ENCODE measurements at places on chromosomes 3 and 15. TPM values are rescaled to one million over a fixed set of nuclear protein-coding genes. Genes with fewer than 3 reads are reported as not detected.

Gene TTLL13
- total RNA-seq, result 0.19 TPM

Gene EIF2B5
- total RNA-seq, result 23.6 TPM

Gene GPR27
- total RNA-seq, result 1.9 TPM

Gene ARL14
- total RNA-seq, result 2.8 TPM

Gene SLC2A2
- 0.59 TPM for total RNA-seq

Gene TOPBP1
- total RNA-seq, result 6.1 TPM

Gene GOLGA6B
- not detected for total RNA-seq

Gene ERC2
- total RNA-seq, result 4.8 TPM

- H3K4me1 ChIP-seq, result no peaks in the 10 kb centered on the region
- H3K36me3 ChIP-seq, result no peaks in the 10 kb centered on the region
- no peak for DNase-seq
- no peak overlapping the region for H3K27ac ChIP-seq
Observed at GRCh38 chr3:128551451-128551850, 58.5 kb upstream of the GATA2 start.

- no peaks in the 10 kb centered on the region for H3K4me1 ChIP-seq
- no peak for DNase-seq
- no peak overlapping the region for H3K4me3 ChIP-seq
- H3K27ac ChIP-seq, result no peak overlapping the region
- no peaks in the 10 kb centered on the region for H3K27me3 ChIP-seq
Observed at GRCh38 chr15:34716111-34716510, 38.7 kb downstream of the GJD2 start.

GRCh38 chr3:126061301-126062032 lies 22.5 kb downstream of the SLC41A3 start:
- no peak overlapping the region for H3K27ac ChIP-seq
- H3K4me3 ChIP-seq, result no peak overlapping the region
- H3K36me3 ChIP-seq, result no peaks in the 10 kb centered on the region
- H3K4me1 ChIP-seq, result no peaks in the 10 kb centered on the region
- no peaks in the 10 kb centered on the region for H3K27me3 ChIP-seq

GRCh38 chr15:71974211-71974610 lies 143.7 kb downstream of the MYO9A start:
- no peaks in the 10 kb centered on the region for H3K36me3 ChIP-seq
- H3K27ac ChIP-seq, result no peak overlapping the region
- no peaks in the 10 kb centered on the region for H3K4me1 ChIP-seq
- DNase-seq, result no peak
- H3K4me3 ChIP-seq, result no peak overlapping the region

DNA sequence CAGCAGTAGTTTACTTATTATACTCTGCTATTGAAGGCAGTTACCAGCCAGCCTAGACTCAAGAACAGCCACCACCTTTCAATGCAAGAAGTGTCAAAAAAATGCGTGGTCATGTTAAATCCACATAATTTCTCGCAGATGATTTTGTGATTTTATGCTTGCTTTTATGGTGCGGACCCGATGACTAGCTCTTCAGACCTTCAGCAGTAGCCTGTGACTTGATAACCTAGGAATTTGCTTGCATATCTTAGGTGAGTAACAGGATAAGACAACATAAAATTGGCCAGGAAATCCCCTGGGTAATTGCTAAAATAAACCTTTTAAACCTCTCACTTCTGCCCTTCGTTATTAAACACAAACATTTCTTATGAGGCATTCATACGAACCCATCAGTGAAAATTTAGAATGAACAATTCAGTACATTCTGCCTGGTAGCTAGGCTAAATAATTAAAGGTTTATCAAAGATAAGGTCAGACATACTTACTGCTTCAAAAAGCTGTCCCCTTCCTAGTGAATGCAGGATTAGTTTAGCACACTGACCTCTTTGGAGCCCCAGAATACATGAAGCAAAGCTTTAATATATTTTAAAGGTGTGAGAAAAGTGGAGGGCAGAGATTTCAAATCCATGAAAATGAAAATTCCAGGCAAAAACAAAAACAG lies 798.8 kb downstream of the OTOL1 start:
- H3K27ac ChIP-seq, result no peak overlapping the region
- no peak overlapping the region for H3K4me3 ChIP-seq
- DNase-seq, result no peak

GRCh38 chr3:16864610-16865313 lies 20.0 kb upstream of the PLCL2 start:
- no peaks in the 10 kb centered on the region for H3K36me3 ChIP-seq
- H3K27ac ChIP-seq, result no peak overlapping the region
- H3K4me1 ChIP-seq, result no peaks in the 10 kb centered on the region
- H3K27me3 ChIP-seq, result no peaks in the 10 kb centered on the region
- no peak overlapping the region for H3K4me3 ChIP-seq

DNA sequence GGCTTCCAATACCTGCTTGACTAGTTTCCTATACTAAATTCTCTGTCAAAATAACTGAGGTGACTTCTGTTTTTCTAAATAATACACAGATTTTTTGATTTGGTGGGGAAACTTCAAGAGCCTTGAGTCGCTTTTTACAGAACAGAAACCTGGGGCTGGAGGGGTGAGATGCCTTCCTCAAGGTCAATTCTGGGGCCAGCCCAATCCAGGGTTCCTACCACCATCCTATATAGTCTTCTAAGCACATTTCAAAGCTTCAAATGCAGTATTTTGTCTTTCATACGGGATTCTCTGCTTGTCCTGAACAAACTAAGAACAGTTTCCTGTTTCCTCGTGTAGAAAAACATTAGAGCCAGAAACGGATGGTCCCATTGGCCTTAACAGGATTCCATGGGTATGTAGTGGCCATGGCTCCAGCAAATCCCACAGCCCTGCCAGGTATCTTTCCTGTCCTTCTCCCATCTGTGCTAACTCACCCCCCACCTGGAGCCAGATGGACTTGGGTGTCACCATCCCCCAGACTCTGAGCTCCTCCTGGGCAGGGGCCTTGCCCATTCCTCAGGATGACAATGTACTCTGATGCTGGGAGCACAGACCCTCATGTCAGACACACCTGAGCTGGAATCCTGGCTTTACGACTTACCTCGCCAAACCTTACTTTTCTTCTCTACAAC lies 146.9 kb downstream of the KLF13 start:
- no peaks in the 10 kb centered on the region for H3K4me1 ChIP-seq
- no peaks in the 10 kb centered on the region for H3K27me3 ChIP-seq
- no peak overlapping the region for H3K4me3 ChIP-seq
- no peak for DNase-seq
- no peaks in the 10 kb centered on the region for H3K36me3 ChIP-seq

DNA sequence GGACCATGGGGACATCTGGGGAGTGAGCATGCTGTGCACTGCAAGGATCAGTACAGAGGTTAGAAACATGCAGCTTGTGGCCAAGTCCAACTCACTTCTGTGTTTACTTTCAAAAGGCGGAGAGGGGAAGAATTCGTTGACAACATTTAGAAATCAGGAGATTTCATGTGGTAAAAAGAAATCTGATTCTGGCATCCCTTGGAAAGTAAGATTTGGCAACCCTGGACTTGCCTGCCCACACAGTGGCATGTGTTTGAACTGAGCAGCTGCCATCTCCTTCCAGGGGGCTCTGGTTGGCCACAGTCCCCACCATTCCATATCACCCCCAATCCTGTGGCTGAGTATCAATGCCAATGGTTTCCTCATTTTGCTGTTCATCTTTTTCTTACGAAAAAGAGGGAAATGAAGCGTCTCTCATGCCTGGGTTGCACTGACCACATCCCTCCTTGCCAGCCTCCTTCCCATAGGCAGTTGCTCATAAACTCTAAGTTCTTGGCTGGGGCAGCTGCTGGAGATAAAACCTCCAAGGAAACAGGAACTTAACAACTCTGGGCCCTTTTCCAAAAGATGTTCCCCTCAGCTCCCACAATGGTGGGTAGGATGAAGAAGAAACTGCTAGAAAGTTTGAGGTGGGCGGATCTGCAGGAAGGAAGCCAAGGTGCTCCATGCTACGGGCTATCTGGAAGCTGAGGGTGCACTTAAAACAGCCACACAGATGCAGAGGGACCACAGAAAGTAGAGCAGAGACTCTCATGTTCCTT lies 29.2 kb downstream of the SLC6A11 start:
- peak; percentile 21 for DNase-seq
- H3K27me3 ChIP-seq, result no peaks in the 10 kb centered on the region
- no peak overlapping the region for H3K4me3 ChIP-seq
- no peak overlapping the region for H3K27ac ChIP-seq
- H3K36me3 ChIP-seq, result no peaks in the 10 kb centered on the region
- no peaks in the 10 kb centered on the region for H3K4me1 ChIP-seq

GRCh38 chr15:52370010-52370409 lies 74.4 kb upstream of the MYO5C start:
- no peaks in the 10 kb centered on the region for H3K36me3 ChIP-seq
- no peak overlapping the region for H3K27ac ChIP-seq
- H3K27me3 ChIP-seq, result no peaks in the 10 kb centered on the region
- no peak for DNase-seq
- no peaks in the 10 kb centered on the region for H3K4me1 ChIP-seq
- no peak overlapping the region for H3K4me3 ChIP-seq

- H3K4me3 ChIP-seq, result no peak overlapping the region
- H3K27me3 ChIP-seq, result no peaks in the 10 kb centered on the region
- H3K27ac ChIP-seq, result no peak overlapping the region
- no peak for DNase-seq
- no peaks in the 10 kb centered on the region for H3K4me1 ChIP-seq
Observed at GRCh38 chr3:124142389-124142970, 150.6 kb upstream of the ROPN1 start.

DNA sequence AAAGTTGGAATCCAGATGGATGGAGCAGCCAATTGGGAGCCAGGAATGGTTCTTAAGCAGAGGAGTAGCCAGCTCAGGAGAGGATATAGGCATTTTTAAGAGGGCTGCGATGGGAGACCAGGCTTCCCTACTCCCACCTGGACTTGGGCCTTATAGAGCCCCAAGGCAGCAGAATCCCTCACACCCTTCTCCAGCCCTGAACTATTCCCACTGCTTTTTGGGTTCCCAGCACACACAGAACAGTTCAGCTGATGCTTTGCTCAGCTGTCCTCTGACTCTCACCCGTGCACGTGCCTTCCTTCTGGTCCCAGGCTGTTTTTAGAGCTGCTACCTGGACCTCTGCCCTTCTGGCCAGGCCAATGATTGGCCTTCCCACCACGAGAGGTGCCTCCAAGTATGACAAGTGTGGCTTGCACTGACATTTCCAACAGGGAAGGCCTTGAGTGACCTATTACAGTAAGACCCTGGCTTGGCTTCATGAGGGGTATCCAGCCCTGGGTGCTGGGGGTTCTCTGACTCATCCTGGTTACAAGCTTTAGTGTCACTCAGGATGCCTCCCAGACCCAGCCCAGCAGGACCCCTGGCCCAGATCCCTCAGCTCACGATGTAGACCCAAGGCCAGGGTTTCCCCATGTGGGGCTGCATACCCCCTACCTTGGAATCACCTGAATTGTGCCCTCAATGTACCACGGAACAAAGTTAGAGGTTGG lies 25.2 kb downstream of the NOX5 start:
- no peaks in the 10 kb centered on the region for H3K4me1 ChIP-seq
- H3K36me3 ChIP-seq, result no peaks in the 10 kb centered on the region
- no peak overlapping the region for H3K27ac ChIP-seq
- no peak for DNase-seq

DNA sequence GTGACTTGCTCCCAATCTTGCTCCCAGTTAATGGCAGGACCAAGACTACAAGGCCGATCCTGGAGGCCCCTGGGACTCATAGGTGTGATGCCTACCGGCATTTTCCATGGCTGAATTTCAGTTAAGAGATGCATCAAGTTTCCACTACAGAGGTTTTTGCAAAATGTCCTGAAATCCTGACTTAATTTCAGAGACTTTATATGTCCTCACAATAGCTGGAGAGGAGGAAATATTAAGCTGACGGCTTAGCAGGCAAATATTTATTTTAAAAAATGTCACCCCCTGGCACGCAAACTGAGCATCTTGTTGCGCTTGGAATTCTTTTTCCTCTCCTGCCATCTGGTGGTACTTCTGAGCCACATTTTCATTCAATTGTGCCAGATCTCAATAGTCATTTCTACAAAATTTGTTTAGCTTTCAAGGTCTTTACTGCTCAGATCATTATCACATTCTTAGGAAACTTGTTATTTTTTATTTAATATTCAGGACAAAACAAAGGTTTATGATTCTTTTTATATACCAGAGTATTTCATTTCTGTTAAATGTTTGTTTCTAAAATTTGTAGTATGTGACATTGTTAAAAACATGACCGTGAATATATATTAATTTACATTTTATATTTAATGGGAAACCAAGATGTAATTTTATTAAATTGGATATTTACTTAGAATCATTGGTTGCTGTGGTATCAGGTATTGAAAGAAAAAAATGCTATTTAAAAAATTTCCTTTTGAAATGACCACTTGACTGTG lies 189.2 kb upstream of the THRB start:
- no peak overlapping the region for H3K4me3 ChIP-seq
- no peak for DNase-seq
- no peak overlapping the region for H3K27ac ChIP-seq

- DNase-seq, result no peak
- H3K4me3 ChIP-seq, result no peak overlapping the region
- no peaks in the 10 kb centered on the region for H3K4me1 ChIP-seq
Observed at GRCh38 chr3:72238010-72238691, 453.2 kb upstream of the PROK2 start.

DNA sequence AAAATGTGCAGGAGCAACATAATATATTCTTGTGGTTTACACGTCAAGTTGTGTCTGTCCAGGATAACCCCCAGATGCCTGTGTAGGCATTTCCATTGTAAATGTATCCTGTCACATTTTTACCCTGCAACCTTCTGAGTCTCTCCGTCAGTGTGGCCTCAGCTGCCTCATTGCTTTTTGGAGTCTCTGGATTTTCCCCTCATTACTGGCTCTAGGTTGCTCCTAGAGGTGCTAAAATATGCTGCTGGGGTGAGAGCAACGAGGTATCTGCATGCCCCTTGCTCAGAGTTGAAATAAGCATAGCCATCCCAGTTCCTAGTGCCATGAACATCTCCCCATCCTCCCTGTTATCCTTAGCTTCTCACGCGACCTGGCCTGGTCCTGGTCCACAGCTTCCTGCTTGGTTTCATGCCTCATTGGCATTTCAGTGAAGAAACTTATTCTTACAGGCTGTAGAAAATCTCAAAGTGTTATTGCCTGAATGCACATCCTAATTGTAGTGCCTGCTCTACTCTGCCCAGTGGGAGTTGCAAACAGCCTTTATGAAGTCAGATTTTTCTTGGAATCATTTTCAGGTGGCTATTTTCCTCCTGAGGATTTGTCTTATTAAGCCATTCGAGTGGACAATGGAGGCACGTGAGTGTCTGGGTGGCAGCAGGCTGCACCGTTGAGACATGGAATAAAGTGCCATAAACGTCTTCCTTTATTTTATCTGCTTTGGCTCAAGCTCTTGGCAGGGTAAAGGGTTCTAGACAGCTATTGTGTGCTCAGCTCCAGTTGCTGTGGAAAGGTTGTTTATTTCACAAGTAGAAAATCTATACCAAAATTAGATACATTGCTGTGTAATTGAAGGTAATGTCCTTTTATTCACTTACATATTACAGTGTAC lies 33.2 kb downstream of the OXNAD1 start:
- no peak overlapping the region for H3K4me3 ChIP-seq
- no peaks in the 10 kb centered on the region for H3K27me3 ChIP-seq
- no peaks in the 10 kb centered on the region for H3K4me1 ChIP-seq
- no peaks in the 10 kb centered on the region for H3K36me3 ChIP-seq
- no peak for DNase-seq

GRCh38 chr3:197833930-197834715 lies 43.1 kb downstream of the LRCH3 start:
- H3K4me3 ChIP-seq, result no peak overlapping the region
- no peaks in the 10 kb centered on the region for H3K36me3 ChIP-seq
- no peaks in the 10 kb centered on the region for H3K27me3 ChIP-seq
- H3K27ac ChIP-seq, result no peak overlapping the region

GRCh38 chr15:66051833-66052232 lies 182.5 kb downstream of the RAB11A start:
- no peaks in the 10 kb centered on the region for H3K27me3 ChIP-seq
- no peak overlapping the region for H3K4me3 ChIP-seq
- no peaks in the 10 kb centered on the region for H3K36me3 ChIP-seq
- DNase-seq, result no peak
- no peaks in the 10 kb centered on the region for H3K4me1 ChIP-seq

All from pancreas (tissue), 10 donors.